ENCODE measurements at places on chromosomes 6 and 20.

DNA sequence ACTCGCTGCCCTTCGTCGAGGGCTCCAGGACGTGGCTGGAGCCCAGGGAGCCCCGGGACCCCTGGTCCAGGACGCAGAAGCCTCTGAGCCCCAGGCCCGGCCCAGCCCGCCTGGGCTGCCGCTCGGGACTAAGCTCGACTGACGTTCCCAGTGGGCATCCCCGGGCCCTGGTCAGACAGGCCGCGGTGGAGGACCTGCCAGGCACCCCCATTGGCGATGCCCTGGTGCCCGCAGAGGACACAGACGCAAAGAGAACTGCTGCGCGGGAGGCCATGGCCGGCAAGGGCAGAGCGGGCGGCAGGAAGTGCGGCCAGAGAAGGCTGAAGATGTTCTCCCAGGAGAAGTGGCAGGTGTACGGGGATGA is 28.9 kb downstream of the ZNF831 start:
- no peak for DNase-seq

DNA sequence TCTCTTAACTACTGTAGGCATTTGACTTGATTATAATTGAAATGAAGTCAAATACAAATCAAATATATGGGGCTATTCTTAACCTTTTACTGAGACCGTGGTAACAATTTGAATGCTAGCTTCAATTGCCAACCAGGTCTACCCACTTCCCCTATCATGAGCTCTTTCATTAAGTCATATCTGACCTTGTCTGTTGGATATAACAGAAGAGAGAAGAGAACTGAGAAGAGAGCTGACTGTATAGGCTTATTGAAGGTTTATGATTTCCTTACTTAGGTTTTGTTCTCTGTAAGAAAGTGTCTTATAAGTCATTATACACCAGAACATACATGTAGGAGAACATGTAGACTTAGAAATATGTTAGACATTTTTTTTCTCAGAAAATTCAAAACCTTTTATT is 549.4 kb downstream of the COL12A1 start:
- no peak for DNase-seq

GRCh38 chr20:1898482-1899240 is 3.5 kb downstream of the SIRPA start:
- DNase-seq = no peak

DNA sequence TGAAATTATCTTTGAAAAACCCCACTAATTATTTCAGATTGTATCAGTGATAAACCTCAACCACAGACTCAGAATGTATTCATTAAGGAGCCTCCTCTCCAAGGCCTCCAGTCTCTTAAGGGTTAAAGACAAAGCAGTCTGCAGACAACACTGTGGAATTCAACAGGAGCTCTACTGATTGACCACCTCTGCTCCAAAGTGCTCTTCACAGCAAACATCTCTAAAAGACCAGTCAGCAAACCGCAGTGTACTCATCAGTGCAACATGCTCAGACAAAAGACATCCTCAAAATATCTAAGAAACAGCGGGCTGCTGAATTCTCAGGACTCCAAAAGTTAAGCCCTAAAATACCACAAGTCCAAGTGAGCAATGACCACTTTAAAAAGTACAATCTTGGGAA is 42.0 kb downstream of the UQCC1 start:
- DNase-seq = no peak

DNA sequence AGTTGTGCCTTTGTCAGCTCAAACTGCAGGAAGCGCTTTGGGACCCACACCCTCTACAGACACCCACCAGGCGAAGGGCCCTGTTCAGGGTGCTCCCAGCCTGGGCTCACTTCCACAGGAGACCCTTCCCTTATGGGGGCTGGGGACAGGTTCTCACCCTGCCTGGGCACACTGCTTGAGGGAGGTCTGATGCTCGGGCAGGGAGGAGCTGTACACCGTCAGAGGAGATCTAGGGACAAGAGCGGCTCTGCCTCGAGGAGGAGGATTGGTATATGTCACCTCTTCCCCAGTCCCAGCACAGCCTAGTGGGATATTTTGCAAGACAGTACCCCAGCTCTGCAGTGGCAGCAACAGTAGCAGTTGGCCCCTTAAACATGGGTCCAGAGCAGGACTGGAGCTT is 26.9 kb downstream of the GJA10 start:
- no peak for DNase-seq

DNA sequence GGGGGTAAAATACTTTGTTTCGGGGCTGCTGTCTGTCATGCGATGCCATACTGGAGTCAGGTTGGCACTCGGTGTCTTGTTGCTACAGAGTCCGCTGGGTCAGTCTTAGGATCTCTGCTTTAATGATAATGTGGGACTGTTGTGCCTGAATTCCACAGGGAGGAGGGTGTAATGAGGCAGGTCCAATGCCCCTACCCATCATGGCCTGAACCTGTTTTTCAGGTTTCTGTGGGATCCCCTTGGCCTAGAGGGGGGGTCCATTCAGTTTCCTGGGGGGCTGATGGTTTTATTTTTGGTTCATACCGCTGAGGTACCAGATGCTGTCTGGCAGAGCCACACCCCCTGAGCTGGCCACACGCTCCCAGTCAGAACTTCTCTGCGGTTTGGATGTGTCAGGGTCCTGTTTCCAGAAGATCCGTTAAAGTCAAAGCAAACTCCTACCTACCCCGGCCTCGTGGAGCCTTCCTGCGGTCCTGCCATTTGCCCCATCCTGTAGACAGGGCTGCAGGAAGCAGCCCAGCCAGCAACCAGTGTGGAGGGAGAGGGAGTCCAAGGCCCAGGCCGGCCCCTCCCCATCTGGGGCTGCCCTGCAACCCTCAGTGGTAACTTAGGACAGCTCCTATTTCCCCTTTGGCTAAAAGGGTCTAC is 69.7 kb downstream of the TCP11 start:
- no peak for DNase-seq

GRCh38 chr6:26021350-26022131 is 58.9 kb downstream of the TRIM38 start:
- peak; percentile 56 for DNase-seq

GRCh38 chr20:24305371-24305770 is 164.1 kb upstream of the SYNDIG1 start:
- no peak for DNase-seq

- no peak for DNase-seq
Measured at GRCh38 chr6:42448391-42448790, 3.3 kb downstream of the TRERF1 start.

GRCh38 chr6:140344142-140344913 is 969.9 kb upstream of the CITED2 start:
- no peak for DNase-seq

- no peak for DNase-seq
Measured at GRCh38 chr20:60055740-60056139, 97.5 kb downstream of the CDH26 start.

DNA sequence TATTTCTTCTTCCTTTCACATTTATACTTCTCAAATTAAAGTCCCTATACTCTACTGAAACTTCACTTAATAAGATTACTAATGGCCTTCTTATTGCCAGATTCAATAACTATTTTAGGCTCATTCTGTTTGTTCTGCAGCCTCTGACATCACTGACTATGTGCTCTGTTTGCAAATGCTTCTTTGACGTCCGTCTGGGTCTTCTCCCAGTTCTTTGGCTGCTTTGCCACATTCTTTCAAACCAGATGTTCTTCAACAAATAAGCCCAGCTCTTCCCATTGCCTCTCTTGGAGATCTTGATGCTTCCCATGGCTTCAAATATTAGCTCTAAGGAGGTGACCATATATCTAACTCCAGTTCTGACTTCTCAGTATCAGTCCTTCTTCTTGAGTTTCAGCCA is 117.4 kb downstream of the BTBD9 start:
- no peak for DNase-seq

DNA sequence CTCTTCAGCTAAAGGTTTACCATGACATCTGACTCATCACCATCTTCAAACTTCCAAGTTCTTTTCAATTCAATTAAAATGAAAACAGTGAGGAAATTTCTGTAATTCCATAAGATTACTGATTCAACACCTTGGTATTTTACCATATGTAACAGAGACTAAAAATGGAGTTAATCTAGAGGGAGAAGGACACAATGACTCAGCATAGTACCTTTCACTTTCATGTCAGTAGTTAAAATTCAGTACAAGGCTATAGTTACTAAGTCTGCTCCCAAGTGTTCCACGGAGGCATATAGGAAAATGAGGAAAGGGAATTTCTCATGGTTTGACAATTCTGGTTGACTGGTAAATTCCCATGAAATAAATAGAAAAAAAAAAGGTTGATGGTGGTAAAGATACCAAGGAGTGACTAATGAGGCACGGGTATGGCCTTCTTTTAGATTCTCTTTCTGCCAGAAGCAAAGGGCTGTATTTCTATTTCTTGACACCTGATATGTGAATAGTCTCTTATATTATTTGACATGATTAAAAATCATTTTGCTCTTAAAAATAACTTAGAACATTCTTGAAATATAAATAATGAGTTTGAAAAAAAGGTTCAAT is 526.7 kb upstream of the ADGRB3 start:
- no peak for DNase-seq

DNA sequence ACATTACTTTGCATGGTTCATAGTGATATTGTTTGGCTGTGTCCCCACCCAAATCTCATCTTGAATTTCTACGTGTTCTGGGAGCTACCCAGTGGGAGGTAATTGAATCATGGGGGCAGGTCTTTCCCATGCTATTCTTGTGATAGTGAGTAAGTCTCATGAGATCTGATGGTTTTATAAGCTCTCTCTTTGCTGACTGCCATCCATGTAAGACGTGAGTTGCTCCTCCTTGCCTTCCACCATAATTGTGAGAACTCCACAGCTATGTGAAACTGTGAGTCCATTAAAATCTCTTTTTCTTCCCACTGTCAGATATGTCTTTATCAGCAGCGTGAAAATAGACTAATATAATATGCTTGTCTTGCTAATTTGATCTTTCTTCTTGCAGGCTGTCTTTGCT is 200.4 kb upstream of the NOX3 start:
- no peak for DNase-seq

DNA sequence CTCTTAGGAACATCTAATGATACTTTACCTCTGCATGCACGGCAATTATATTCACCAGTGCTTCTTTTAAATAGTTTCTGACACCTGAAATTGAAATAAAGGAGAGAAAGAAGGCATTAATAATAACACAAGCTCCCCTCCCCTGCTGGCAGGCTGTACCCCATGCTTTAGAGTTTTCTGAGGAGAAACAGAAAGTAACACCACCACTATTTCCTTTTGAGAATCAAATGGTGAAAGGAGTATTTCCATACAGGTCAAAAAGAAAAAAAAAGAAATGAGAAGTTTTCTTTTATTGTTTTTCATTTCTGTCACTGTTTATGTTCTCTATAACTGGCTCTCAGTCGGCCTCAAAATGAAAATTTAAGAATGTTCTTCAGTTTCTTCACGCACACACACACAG is 108.1 kb downstream of the IRF4 start:
- DNase-seq = no peak

GRCh38 chr20:23050847-23051627 is 1.6 kb upstream of the THBD start:
- DNase-seq = no peak

DNA sequence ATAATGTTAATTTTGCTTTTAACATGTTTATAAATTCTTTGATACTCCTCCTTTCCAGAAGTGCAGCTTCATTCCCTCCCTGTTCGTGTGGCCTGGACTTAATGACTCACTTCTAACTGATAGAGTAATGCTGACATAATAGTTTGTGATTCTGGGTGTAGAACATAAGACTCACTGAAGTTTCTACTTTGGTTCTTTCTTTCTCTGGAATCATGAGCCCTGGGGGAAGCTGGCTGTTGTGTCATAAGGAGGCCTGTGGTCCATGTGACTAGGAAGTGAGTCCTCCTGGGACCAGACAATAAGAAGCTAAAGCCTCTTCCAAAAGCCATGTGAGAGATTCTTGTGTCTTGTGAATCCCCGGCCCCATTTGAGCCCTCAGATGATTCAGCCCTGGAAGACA is 30.5 kb upstream of the HLA-G start:
- no peak for DNase-seq

GRCh38 chr6:130362128-130362527 is 3.7 kb upstream of the TMEM200A start:
- no peak for DNase-seq

DNA sequence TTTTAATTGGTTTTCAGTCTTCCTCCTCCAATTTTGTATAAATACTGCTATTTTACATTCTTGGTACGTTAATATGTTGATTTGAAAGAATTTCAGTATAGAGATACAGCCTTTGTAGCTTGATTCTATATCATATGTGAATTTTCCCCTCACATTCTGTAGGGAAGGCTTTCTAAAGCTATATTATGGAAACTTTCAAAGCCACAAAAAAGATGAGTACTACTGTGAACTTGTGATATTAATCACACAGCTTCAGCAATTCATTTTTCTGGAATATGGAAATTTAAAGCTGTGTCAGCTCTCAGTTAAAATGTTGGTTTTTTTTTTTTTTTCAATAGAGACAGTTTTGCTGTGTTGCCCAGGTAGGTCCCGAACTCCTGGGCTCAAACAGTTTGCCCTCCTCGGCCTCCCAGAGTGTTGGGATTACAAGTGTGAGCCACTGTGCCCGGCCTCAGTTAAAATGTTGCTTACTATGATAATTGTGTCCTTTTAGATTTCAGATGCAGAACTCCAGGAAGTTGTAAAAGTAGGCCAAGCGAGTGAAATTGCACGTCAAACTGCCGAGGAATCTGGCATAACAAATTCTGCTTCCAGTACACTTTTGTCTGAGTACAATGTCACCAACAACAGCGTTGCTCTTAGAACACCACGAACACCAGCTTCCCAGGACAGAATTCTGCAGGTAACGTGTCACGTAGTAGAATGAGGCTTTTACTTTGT is 20.6 kb downstream of the CDC5L start:
- no peak for DNase-seq

GRCh38 chr6:133062696-133063306 is 178.4 kb upstream of the EYA4 start:
- DNase-seq = no peak

- no peak for DNase-seq
Measured at GRCh38 chr20:15831201-15831600, 742.0 kb downstream of the KIF16B start.

- no peak for DNase-seq
Measured at GRCh38 chr6:99014061-99014460, 66.3 kb upstream of the FBXL4 start.

DNA sequence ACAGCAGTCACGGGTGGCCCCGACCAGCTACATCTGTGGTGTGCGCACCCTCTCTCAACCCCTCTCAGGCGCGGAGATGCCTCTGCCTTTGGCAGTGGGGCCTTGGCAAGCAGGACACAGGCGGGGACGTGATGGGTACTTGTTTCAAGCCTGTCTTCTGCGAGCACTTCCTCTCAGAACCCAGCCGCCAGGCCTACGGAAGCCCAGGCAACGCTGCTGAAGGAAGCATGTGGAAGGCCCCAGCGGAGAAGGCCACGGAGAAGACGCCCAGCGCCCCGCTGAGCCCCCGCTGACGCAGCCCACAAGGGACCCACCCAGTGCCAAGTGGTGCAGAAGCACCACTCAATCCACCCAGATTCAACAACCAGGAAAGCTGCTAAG is 13.0 kb downstream of the SERPINB6 start:
- DNase-seq = no peak

DNA sequence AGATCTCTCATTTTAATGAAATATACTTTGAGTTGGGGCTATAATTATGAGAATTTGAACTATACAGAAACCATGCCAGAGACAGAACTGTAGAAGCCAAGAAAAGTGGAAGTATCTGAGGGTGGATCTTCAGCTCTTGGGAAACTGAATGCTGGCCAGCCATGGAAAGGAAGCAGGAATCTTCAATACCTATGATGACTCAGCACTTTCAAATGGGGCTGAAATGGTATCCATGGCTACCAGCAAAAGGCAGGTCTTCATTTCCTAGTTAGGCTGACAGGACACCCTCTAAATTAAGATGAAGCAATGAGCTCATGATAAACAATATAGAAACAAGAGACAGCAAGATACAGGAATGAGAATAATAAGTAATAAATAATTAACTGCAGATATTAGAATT is 171.3 kb downstream of the COL21A1 start:
- no peak for DNase-seq

- DNase-seq = no peak
Measured at GRCh38 chr20:59579404-59580145, 24.8 kb upstream of the PHACTR3 start.

Measured in NCI-H2081 treated with DMSO at 0.1 percent for 48 hours (cell line).